ENCODE measurements at places on chromosomes 7 and 10. TPM values are rescaled to one million over a fixed set of nuclear protein-coding genes. Genes with fewer than 3 reads are reported as not detected.

- DNase-seq = no peak
- H3K36me3 ChIP-seq = no peaks in the 10 kb centered on the region
- no peak overlapping the region for H3K27ac ChIP-seq
- H3K4me1 ChIP-seq = no peaks in the 10 kb centered on the region
Measured at GRCh38 chr10:133023216-133023843, 64.4 kb upstream of the ADGRA1 start.

DNA sequence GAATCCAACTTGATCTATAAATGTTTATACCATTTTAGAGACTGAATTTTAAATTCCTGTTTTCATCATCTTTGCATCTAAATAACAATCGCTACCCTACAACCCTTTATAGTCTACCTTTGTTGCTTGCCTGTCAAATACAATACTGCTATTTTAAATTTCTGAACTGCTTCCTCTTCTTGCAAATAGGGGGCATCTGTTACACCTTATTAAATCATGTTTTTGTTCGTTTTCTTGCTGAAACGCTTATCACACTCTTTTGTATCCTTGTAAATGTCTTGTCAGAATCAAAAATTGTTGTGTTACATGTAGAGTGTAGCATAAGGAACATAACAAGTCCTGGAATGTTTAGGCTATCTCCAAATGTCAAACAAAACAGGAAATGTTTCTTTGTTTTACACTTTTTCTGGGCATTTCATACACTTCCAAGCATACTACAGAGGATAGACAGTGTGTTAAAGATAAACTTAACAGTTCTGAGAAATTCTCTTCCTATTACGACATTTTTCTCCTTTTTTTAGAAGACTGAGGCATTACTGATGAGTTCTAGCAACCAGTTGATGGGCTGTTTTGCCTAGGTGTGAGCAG is 281.3 kb downstream of the GPR158 start:
- H3K4me3 ChIP-seq = no peak overlapping the region
- no peaks in the 10 kb centered on the region for H3K4me1 ChIP-seq
- no peaks in the 10 kb centered on the region for H3K27me3 ChIP-seq

GRCh38 chr7:149723082-149723767 is 50.2 kb downstream of the ZNF467 start:
- H3K4me1 ChIP-seq = peaks cover 2% of the 10 kb centered on the region
- H3K4me3 ChIP-seq = no peak overlapping the region
- no peak overlapping the region for H3K27ac ChIP-seq
- no peaks in the 10 kb centered on the region for H3K27me3 ChIP-seq

DNA sequence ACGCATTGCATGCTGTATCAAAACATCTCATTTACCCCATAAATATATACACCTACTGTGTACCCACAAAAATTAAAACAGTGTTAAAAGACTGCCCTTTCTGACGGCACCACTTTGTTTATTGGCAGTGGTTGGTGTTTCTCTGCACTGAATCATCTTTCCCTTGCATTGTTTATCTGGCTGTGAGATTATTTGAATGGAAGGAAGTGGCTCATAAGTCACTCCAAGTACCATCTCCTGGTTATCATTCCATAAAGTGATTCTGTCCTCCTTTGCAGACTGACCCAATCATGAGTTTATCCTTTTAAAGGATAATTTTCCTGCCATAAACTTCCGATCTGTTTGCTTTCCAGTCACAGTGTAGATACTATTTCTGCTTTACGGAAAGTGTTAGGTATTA is 183.8 kb downstream of the CAMK1D start:
- peaks cover 3% of the 10 kb centered on the region for H3K4me1 ChIP-seq
- no peak overlapping the region for H3K27ac ChIP-seq
- no peaks in the 10 kb centered on the region for H3K36me3 ChIP-seq
- peak; percentile 40 for DNase-seq
- no peaks in the 10 kb centered on the region for H3K27me3 ChIP-seq

DNA sequence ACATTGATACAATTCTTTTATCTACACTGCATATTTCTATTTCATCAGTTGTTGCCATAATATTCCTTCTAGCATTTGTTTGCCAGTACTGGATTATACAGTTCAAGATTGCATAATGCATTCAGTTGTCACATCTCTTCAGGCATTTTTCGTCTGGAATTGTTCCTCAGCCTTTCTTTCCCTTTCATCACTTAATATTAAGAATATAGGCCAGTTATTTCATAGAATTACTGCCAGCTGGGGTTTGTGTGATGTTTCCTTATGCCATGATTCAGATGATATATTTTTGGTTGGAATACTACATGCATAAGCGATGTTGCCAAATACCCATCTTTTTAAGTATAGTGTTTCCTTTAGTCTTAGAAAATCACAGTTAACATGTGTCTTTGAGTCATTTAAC is 20.8 kb downstream of the KIFBP start:
- H3K36me3 ChIP-seq = peaks cover 29% of the 10 kb centered on the region
- no peaks in the 10 kb centered on the region for H3K27me3 ChIP-seq
- H3K4me3 ChIP-seq = no peak overlapping the region
- H3K27ac ChIP-seq = no peak overlapping the region
- peak; percentile 72 for DNase-seq
- 0 out of 2 replicates have a peak, but pooled peaks cover 2% of the 10 kb centered on the region for H3K4me1 ChIP-seq

- H3K4me1 ChIP-seq = 0 out of 2 replicates have a peak, but pooled peaks cover 1% of the 10 kb centered on the region
- H3K4me3 ChIP-seq = no peak overlapping the region
- H3K36me3 ChIP-seq = no peaks in the 10 kb centered on the region
- no peaks in the 10 kb centered on the region for H3K27me3 ChIP-seq
- no peak for DNase-seq
Measured at GRCh38 chr10:19588608-19589007, 227.6 kb upstream of the PLXDC2 start.

Gene RARRES2
- not detected for total RNA-seq

Gene TUBB8
- not detected for total RNA-seq

Data from IMR-90 (cell line).